CD4-positive, alpha-beta T cell treated with Interleukin-4 for 1 hour (primary cell): ENCODE measurements at places on chromosomes 4 and X.

DNA sequence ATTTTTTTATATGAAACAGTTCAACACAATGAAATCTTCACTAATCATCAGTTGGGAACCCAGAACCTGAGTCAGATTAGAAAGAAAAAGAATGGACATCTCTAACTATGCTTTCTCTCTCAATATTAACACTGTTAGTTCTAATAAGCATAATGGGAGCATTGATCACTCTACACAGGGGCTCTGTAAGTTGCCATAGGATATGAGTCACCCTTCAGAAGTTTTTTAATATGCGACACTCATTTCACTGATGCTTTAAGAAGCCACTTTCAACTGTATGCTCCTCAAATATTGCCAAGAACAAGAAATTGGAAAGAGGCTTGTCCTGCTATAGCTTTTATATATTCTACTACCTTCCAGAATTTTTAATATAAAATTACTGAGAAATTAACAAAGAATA lies 187.0 kb downstream of the AASDH start:
- DNase-seq, result no peak

- DNase-seq, result no peak
These were observed at the start of gene CFI for GRCh38 chr4:109801895-109802319. CFI (minus strand) TSS chr4:109801999; CDS start chr4:109801971, 28 bp downstream.

GRCh38 chr4:5979981-5980380 lies 38.2 kb downstream of the C4orf50 start:
- peak; percentile 9 for DNase-seq

GRCh38 chr4:140926672-140927071 lies 170.5 kb upstream of the TBC1D9 start:
- DNase-seq, result no peak
